Femur (tissue), 1 donor: ENCODE measurements at places on chromosomes 7 and 10.

- DNase-seq = no peak
These were observed 25.5 kb upstream of the EZH2 start for GRCh38 chr7:148909568-148909967.

GRCh38 chr10:45438466-45439090 lies 64.6 kb downstream of the ALOX5 start:
- no peak for DNase-seq

- no peak for DNase-seq
These were observed 50.8 kb downstream of the CAMK2B start for GRCh38 chr7:44274623-44274975.

DNA sequence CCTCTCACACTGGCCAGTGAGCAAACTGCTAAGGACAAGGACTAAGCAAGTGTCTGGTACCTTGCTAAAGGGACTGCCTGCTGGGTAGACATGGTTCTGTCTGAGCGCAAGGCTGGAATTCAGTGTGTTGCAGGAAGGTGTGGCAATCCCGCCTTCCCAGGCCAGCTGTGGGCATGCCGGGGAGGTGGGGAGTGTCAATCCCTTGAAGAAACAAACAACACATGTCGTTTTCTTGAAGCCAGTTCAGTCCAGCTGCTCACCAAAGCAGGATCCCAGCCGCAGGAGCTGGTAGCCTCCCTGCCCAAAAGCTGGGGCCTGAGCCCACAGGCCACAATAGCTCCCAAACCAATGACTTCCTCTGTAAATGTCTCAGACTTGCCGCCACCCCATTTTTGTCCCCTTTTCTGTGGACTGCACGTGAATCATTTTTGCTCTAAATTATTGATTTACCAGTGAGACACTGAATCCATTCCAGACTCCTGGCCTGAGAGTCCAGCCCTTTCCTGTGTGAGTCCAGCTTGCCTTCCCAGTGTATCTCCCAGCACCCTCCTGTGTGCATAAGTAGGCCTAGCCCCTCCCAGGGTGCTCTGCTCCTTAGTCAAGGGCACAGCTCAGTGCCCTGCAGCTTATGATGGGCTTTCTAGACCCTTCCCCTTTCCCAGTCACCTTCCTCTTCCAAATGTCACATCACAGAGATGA lies 166.8 kb downstream of the RGS10 start:
- no peak for DNase-seq

DNA sequence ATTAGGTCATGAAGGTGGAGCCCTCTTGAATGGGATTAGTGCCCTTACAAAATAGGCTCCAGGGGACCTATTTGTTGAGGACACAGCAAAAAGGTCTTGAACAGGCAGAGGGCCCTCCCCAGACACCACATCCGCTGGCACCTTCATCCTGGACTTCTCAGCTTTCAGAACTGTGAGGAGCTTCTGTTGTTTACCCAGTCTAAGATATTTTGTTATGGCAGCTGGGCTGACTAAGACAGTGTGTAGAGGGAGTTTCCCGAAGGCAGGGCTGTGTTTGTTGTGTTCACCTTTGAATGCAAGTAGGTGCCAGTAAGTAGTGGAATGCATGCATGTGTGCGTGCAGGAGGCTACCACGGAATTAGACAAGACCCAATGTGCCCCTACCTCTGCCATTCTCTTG lies 106.7 kb downstream of the PTPRE start:
- DNase-seq = peak; percentile 5

- DNase-seq = no peak
These were observed 5.3 kb downstream of the DYDC1 start for GRCh38 chr10:80351220-80351619.

DNA sequence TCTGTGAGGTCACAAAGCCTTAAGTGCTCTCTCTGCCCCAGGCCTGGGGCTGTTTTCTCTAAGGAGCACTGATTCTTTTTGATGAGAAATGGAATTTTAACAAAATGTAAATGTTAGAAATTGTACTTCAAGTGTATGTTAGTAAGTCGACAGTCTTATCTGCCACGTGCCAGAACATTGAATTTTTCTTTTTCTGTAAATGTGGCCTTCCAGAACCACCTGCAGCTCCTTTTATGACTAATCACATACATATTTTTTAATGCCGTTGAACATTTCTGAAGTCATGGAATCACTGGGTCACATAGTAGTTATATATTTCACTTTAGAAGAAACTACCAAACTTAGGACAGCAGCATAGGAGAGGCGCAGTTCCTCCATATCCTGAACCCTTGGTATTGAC lies 38.0 kb downstream of the UBE3C start:
- no peak for DNase-seq

DNA sequence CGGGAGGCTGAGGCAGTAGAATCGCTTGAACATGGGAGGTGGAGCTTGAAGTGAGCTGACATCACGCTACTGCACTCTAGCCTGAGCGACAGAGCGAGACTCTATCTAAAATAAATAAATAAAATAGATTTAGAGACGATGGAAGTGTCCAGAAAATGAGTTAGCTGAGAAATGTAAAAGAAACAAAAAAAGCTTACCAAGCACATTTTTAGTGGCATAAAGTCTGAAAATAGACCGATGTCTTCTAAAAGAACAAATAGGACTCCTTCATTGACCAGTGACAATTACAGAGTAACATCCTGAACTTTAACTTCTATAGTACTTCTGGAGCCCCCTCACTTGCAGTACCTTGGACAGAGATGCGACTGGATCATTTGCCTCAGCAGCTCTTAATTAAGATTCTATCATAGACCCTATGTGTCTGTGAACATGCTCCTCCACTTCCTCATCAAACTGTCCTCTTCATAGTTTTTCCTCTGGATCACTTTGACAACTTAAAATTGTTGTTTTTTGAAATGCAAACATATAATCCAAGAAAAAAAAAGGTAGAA lies 25.2 kb upstream of the SRPK2 start:
- no peak for DNase-seq

DNA sequence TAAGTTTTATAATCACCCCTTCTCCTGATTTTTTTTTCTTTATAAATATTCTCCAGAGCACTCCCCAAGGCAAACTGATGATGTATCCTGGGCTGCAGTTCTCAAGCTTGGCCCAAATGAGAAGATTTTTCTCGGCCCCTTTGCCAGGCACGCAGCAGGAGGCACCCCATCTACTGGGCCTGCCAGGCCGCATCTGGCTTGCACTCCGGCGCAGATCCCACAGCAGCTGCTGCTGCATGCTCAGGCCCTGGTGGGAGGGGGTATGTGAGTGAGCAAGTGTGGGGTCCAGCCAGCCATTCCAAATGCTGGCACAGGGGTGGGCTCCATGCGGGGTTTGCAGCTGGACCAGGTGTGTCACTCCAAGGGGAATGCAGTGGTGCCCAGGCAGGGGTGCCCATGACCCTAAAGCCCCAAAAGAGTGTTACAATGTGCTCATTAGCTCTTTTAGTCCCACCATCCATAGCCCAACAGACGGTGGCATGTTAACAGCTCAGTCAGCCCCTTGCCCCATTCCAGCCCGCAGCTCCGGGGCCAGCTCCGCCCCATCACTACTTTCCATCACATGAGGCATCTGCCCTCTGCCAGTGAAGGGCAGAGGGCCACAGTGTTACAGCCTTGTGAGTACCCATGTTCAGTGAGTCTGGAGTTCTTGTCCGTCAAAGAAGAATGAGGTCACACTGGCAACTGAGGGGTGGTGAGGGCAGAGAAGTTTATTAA lies 25.9 kb downstream of the OAT start:
- DNase-seq = peak; percentile 54

DNA sequence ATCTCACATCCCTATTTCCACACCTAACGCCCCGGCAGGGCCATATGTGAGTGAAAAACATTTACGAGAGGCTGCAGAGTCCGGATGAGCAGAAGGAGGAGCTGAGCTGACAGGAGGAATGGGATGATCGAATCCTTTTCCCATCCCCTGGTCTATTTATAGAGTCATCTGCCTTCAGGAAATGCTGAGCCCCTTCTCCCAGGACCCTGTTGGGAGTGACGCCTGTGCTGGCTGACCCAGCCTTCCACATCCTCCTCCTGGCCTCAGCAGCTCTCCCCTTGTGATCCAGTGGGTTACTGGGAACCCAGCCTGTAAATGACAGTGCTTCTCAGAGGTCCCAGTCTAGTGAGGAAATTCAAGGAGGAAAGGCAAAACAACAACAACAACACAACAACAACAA lies 16.6 kb downstream of the DENND2A start:
- DNase-seq = peak; percentile 88

- DNase-seq = no peak
These were observed 196.8 kb downstream of the TAX1BP1 start for GRCh38 chr7:27936768-27937102.

DNA sequence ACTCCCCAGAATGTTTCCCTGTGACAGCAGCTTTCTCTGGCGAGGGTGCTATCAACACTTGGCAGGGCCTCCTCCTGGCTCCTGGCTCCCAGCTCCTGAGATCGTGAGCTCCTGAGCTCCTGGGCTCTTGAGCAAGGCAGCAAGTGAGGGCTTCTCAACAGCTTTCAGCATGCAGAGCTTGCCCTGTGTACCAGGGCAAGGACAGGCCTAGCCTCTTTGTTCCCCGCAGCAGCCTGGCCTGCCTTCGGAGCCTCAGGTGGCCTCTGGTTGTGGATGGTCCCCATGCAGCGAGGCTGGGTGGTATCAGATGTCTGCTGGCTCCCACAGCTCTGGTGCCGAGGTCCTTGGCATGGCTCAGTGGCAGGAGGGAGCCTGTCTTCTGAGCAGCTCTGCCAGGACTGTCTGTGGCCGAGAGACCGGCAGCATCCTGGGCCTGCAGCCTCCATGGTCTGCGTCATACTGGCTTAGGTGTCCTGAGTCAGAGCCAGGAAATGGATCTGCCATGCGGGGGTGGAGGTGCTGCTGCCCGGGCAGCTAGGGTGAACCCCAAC lies 44.2 kb downstream of the ZMIZ1 start:
- peak; percentile 59 for DNase-seq

- DNase-seq = no peak
These were observed 18.8 kb downstream of the PTTG1IP2 start for GRCh38 chr7:90488220-90488619.

DNA sequence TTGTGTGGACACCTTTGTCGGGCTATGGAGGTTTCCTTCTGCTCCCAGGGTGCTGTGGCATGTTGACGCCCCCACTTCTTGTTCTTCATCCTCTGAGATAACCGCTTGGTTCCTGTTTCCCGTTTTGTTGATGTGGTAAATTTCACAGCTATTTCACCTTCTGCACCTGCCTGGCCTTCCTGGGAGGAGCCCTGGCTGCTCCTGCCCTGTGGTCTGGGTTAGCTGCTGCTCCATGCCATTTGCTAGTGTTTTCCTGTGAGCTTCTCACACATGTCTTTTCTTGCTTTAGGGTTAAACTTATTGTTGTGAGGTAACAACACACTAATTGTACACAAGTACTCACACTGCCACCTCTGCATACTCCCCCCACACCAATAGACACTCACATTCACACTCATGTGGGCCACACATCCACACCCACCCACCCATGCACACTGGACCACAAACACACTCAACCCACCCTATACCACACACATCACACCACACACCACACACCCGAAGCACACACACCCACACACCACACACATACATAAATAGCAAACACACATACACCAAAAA lies 46.5 kb upstream of the MSMB start:
- no peak for DNase-seq

DNA sequence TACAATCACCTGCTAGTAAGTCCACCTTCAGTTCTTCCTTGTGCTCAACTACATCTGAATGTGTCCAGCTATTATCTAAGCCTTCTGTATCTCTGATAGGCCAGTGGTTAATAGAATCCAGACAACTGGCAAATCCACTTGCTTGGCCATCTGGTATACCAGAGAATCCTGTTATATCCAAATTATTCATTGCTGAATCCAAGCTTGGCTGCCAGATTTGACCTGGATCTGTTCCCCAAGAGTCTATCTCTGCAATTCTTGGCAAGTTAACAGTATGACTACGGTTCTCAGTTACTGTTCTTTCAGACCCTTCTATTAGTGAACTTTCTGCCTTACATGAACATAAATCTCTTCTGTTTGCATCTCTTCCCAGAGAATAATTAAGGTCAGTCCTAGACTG lies 154.6 kb upstream of the TARP start:
- DNase-seq = peak; percentile 66

GRCh38 chr7:121449735-121450240 lies 53.7 kb upstream of the FAM3C start:
- DNase-seq = no peak

DNA sequence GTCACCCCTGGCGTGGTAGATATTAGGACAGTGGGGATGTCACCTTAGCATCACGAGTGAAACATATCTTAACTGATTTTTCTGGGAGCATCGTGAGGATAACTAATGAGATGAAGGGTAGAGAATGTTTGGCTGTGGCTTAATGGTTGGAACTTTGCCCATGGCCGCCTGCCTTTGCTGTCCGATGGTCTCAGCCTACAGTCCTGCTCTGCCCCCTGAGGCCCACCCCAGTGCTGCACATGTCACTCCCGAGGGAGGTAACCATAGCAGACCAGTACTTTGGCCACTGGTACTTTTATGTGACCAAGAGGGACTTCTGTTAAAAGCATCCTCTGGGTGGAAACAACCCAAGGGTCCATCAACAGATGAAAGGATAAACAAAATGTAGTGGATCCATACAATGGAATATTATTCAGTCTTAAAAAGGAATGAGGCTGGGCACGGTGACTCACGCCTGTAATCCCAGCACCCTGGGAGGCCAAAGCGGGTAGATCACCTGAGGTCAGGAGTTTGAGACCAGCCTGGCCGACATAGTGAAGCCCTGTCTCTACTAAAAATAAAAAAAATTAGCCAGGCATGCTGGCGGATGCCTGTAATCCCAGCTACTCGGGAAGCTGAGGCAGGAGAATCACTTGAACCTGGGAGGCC lies 58.4 kb downstream of the TACR2 start:
- DNase-seq = no peak

GRCh38 chr7:26663874-26664273 lies 200.5 kb downstream of the SKAP2 start:
- DNase-seq = no peak

- no peak for DNase-seq
These were observed 32.7 kb upstream of the TARP start for GRCh38 chr7:38306171-38306570.

GRCh38 chr7:505171-505570 lies 14.5 kb downstream of the PDGFA start:
- peak; percentile 10 for DNase-seq

GRCh38 chr7:133784486-133785001 lies 342.6 kb upstream of the LRGUK start:
- DNase-seq = no peak
